ENCODE measurements at places on chromosomes 5 and 9.

DNA sequence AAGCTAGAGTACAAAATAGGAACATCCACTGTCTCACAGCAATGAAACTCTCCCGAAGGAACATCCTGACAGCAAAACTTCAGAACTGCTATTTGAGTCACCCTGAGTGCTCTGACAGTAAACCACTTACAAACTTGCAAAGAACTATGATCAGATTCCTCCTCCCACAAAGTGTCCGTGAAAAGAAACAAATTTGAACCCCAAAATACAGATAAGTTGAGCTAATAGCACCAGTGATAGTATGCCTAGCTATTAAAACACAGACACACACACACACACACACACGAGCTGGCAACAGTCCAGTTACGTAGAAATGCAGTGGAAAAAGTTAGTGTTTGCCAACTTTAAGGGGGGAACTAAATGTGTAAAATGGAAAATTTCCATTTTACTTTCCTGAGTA is 3.1 kb upstream of the GLIS3 start:
- no peak for DNase-seq

DNA sequence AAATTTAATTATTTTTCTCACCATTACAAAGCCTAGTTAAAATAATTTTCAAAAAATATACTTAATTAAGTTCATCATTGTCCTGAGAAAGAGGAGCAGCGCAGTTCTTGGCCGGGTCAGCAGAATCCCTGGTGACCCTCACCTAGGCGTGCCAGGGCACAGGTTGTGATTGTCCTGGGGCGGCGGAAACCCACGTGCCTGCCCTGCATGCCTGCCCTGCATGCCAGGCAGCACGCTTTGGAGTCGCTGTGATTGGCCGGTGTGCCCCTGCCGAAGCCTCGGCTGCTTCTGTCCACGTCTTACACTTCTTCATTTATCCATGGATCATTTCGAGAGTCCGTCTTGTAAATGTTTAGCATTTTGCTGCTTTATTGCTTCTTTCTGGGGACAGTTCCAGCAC is 25.6 kb downstream of the SLC12A2 start:
- DNase-seq, result no peak

GRCh38 chr9:135896205-135896604 is 11.1 kb downstream of the CAMSAP1 start:
- DNase-seq, result no peak

- no peak for DNase-seq
These were observed 42.7 kb downstream of the NKD2 start for GRCh38 chr5:1051366-1051720.

GRCh38 chr9:112112941-112113681 is 62.0 kb downstream of the SUSD1 start:
- DNase-seq, result no peak

- DNase-seq, result no peak
These were observed 2030.6 kb upstream of the NUDT12 start for GRCh38 chr5:105593011-105593760.

DNA sequence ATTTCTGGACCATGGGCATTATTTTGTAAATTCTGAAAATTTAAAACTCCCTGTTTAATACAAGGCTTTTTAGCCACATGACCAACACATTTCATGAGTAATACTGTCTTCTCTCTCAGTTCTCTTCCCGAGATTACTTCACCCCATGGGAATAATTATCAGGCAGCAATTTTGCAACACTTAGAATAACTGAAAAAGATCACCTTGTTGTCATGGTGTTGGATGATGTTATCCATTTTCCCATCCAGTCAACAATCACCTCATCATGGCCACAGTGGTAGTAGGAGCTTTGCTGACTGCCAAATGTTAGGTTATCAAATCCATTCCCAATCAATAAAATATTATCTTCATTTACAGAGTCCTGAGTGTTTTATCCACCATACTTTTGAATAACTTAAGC is 354.9 kb upstream of the ISL1 start:
- no peak for DNase-seq

- no peak for DNase-seq
These were observed 107.9 kb upstream of the EFNA5 start for GRCh38 chr5:107778647-107779046.

DNA sequence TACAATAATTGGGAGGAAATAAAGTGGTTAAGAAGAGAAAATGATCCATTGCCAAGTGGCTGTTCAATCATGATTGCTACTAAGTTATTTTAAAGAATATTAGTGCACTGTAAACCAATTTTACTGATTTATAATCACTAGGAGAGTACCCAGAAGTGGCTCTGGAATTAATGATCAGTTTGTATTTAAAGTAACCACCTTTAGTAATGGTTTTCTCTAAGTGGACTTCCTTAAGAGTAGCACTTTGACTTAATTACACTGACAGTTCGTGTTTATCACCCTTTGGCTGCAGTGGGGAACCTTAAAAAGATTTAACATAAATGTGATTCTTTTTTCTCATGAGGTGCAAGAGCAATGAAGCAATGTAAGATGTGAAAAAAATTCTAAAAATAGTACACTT is 310.8 kb downstream of the CDH12 start:
- no peak for DNase-seq

GRCh38 chr5:35741971-35742370 is 114.7 kb upstream of the IL7R start:
- DNase-seq, result no peak

DNA sequence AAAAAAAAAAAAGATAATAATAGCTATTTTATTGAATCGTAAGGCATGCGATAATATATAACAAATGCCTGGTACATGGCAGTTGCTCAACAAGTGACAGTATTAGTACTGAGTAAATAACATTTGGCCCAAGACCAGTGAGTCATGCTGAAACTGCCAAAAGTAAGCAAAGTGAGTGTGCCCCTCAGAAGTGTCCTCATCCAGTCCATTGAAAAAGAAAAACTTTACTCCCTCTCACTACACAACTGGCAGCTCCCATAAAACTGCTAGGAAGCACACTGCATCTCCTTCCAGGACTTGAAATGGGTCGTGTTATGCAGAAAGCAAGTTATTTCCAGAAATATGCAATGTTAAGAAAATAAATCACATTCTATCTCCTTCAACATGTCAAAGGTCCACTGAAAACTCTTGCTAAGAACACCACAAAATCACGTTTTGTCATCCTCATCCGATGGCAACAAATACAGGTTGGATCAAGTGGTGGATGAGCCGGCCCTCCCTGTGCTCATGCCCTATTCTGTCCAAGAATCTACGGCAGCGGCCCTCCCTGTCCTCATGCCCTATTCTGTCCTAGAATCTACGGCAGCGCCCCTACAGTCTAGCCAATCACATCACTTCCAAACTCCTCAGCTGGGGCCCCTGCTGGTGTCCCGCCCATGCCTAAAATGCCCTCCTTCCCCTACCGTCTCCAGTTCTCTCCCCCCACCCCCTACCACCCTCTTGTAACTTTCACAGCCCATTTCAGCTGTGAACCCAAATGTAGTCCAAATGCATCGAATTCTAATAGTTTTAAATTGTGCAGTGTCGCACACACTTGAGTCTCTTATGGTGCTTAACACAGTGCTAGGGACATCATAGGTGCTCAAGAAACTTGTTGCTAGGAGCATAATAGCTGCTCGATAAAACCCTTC is 12.5 kb downstream of the PTCH1 start:
- DNase-seq, result no peak

GRCh38 chr9:129649726-129650679 is 8.1 kb upstream of the ASB6 start:
- DNase-seq, result no peak

DNA sequence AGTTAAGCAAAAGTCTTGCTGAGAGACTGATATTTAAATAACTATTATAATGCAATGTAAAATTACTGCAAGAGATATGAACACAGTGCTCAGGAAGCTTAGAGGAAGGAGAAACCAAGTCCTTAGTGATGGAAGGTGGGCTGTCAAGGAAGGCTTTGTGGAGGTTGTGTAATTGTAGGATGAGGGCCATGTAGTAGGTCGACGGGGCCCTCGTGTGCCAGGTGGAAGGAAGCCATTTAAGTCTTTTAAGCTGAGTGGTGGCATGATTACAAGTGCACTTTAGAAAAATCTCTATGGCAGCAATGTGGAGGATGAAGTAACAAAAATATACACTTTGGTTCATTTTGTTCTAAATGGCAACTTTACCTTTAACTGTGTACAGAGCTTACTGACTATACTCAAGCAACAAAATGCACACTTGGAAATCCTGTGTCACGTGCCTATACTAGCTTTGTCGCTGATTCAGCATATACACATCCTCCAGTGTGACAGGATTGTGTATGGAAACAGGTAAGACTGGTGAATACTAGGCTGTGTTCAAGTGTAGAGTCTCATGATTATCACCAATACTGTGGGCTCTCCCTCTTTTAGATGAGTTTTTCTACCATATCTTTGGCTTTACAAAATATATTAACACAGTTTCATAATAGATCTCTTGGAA is 78.6 kb downstream of the TMC1 start:
- no peak for DNase-seq

GRCh38 chr9:117936185-117937130 is 232.3 kb downstream of the TLR4 start:
- DNase-seq, result peak; percentile 11

- DNase-seq, result no peak
These were observed 117.1 kb downstream of the LHX2 start for GRCh38 chr9:124128568-124129166.

GRCh38 chr5:163161512-163161911 is 275.9 kb upstream of the CCNG1 start:
- DNase-seq, result no peak

GRCh38 chr5:43396762-43397304 is 15.4 kb downstream of the CCL28 start:
- DNase-seq, result peak; percentile 64

DNA sequence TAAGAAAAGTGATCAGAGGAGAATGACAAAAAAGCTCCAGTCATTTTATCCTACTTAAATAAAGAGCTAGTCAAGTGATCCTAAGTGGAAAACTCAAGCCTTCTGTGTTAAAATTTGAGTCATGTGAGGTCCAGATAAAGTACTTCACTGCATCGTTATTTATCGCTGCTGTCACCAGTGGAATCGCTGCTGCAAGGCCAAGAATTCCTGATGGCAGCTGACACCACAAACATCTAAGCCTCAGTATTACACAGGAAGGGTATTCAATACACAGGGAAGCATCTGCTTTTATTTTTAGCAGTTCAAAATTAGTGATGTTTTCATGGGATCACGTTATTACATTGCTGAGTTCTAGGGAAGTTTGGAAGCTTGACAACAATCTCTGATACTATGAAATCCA is 190.3 kb downstream of the GOLPH3 start:
- DNase-seq, result no peak

GRCh38 chr5:181255836-181256578 is 4.9 kb downstream of the TRIM52 start:
- DNase-seq, result no peak

DNA sequence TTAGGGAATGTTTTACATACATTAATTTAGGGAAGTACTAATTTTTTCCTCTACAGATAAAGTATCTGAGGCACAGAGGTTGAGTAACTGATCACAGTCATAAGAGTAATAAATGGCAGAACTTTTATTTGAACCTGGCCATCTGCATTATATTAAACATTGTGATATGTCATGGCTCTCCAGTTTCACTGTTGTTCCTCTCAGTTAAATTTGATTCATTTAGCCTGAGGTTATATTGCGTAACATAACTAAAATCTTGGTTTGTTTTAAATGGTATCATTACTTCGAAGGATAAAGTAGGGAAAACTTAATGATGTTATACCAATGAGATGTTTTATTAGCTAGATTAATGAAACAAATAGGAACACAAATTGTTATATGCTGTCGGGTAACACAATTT is 284.4 kb downstream of the KDM4C start:
- DNase-seq, result no peak

DNA sequence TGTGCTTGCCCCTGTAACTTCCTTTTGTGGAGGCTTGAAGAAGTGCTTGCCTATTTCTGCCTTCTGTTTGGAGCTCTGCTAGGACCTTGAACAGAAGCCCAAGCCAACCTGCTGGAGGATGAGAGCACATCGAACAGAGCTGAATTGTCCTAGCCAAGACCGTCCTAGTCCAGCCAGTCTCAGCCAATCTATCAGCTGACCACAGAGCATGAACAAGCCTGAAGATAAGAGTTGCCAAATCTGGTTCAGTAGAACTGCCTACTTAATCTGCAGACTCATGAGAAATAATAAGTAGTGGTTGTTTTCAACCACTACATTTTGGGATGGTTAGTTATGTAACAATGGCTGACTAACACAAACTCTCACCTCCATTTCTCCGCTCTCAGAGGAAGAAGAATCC is 4.4 kb upstream of the SNX2 start:
- DNase-seq, result no peak

DNA sequence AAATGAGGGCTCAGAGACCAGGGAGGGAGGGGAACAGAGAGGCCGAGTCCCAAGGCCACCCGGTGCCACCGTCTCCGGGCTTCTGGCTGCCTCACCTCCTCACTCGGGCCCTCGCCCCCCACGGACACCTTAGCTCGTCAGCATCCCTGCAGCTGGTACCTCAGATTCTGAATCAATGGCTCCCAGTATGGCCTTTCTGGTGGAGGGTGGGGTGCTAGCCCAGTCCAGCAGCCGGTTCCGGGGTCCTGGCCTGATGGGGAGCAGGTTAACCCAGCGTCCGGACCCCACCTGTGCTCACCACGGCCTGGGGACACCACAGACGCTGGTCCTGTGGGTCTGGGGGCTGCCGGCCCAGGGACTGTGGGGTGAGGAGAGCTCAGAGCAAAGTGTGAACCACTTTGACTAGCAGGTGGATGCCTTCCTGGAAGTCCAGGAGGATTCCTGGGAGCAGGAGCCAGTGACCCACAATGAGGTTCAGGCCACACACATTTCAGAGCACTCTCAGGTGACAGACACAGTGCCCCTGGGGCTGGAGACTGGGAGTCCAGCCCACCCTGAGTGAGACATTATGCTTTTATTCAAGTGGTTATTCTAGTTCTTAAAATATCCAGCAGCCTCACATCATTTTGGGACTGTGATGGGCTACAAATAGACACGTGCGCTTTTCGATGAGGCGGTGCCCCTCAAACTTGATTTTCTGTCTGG is 53.3 kb downstream of the AHRR start:
- DNase-seq, result peak; percentile 8

- DNase-seq, result no peak
These were observed 138.2 kb upstream of the MINAR2 start for GRCh38 chr5:129609710-129610109.

GRCh38 chr5:45696206-45696836 is at the start of gene HCN1:
TSS of gene HCN1 (minus strand) at chr5:45696380.
- no peak for DNase-seq

DNA sequence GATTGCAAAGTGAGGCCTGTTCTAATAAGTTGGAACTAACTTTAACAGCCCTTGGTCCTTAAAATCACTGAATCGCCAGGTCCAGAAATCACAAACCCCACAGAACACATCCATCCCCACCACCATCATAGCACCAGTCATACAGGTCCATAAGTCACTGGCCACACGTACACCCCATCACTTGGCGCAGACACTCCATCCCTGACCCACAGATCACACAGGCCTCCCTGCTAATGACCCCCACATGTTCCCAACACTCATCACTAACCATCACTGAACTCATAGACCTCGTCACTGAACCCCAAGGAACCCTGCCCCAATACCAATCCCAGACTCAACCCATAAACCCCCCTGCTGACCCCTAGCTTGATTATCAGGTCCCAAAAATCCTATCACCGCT is 41.2 kb upstream of the ZNF300 start:
- DNase-seq, result no peak

- no peak for DNase-seq
These were observed 51.0 kb downstream of the COL27A1 start for GRCh38 chr9:114206221-114206789.

- DNase-seq, result no peak
These were observed 63.1 kb upstream of the ATG10 start for GRCh38 chr5:81908771-81909170.
